HS-5 (cell line): ENCODE measurements at places on chromosomes 7 and 10.

GRCh38 chr7:24840563-24840962, 83.3 kb upstream of the GSDME start:
- no peak for DNase-seq

- DNase-seq: no peak
Observed at GRCh38 chr7:32255036-32255435, 184.8 kb upstream of the PDE1C start.

GRCh38 chr7:122143376-122143750, 686 bp downstream of the AASS start:
- no peak for DNase-seq

DNA sequence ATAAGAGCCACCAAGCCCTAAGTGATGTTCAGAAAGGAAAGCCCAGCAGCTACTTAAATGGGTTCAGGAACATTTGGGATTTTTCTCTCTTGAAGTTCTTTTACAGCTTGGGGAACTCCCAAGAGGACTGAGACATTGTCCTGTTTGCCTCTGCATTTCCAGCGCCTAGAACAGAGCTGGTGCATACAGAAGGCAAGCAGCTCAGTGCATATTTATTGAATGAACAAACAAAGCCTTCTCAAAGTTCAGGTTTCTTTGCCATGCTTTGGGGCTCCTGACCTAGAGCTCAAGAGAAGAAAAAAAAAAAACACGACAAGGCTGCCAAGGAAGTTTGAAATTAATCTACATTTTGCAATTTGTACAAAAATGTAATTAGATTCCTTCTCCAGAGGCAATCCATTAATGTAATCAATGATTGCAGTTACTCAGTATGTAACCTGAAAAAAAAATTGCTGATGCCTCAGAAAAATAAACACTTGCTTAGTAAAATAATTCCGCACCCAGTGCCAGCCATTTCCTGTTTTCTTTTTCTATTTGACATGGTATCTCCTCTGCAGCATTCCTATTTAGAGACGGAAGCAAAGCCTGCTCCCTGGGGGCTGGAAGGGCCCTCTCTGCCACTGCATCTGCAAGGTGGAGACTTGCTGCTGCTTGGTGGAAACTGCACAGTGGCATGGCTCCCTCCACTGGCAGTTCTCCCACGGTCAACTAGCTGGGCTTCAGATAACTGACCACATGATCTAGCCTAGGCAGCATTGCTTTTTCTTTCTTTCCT, 157.3 kb downstream of the TMEM178B start:
- no peak for DNase-seq

GRCh38 chr10:851901-852300, 79.6 kb downstream of the LARP4B start:
- no peak for DNase-seq

DNA sequence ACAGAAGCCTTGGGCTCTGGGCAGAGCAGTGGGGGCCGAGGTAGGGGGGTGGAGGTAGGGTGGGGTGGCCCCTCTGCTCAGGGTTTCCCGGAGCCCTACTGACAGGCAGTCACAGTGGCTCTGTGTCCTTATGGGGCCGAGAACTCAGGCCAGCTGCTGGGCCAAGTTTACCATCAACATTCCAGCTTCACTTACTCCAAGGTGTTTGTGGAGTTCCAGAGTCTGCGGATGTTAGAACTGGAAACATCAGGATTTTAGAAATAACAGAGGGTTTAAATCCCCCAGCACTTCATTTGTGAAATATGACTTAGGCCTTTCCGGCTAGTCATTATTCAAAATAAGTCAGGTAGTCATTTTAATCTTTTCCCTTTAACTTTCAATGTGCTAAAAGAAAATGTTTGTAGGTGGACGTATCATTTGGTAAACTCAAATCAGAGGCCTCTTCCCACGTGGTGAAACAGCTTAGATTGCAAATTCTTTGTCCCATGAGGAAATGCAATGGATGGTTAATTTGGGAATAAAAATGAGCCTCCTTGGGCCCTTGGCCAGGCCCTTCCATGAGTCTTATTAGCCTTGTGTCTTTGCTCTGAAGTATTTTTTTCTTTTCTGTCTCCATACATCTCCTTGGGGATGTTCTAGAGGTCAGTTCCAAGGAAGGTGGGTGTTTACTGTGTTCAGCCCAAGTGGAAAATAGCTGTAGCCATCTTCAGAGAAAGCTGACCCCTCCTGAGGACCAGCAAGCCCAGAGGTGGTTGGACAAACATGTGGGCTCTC, 99.6 kb upstream of the BTBD16 start:
- no peak for DNase-seq

DNA sequence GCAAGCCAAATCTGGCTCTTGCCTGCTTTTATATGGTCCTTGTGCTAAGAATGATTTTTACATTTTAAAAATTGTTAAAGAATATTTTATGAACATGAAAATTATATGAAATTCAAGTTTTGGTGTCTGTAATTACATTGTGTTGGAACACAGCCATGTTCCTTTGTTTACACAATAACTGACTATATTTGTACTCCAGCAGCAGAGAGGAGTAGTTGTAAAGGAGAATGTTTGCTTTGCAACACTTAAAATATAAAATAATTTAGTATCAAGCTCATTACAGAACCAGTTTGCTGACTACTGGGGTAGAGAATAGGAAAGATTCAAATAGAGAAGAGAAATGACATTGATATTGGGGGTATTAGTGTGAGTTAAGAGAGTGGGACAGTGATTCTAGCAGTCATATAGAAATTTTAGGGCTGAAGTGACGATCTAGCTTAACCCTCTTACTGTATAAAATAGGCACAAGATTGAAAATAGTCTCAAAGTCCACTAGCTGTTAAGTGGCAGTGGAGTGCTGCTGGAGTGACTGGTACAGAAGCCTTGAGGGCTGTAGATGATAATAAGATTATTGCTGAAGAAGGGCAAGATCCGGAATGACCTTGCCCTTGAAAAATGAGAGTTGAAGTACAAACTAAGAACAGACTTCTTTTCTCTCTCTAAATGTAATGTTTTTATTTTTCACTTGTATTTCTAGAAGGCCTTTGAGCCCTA, 28.2 kb downstream of the SGPL1 start:
- no peak for DNase-seq

GRCh38 chr7:121941830-121942229, 68.9 kb downstream of the PTPRZ1 start:
- DNase-seq: no peak

DNA sequence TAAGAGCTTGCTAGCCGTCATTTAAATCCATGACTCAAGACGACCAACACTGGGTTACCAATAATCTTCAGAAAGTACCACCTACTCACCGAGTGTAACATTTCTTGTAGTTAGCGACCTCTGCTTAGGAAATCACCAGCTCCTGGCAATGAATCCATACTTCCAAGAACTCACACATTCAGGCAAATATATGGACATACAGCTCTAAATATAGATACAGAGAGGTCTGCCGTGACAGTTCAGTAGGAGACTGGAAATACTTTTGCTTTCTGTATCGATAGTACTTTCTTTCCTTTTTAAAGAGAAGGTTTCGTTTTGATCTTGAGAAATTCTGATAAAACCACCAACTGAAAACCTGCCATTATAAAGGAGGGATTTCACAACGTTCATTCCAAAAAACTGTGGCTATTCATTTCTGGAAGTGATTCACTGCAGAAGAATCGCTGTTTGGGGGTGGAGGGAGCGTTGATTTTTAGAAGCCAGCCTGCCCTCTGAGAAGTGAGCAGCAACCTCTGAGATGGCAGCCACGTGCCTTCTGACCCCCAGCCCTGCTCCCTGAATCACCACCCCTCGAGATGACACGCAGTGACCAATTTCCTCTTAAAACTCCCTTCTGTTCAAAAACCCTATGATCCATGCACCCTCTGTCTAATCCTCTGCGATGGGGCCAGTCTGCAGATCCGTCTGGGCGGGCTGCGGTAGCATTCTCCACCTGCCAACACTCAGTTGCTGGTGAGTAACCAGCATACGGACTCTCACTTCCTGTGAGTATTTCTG, 179.0 kb upstream of the KLF14 start:
- peak; percentile 97 for DNase-seq

- no peak for DNase-seq
Observed at GRCh38 chr7:31890198-31890597, 180.0 kb downstream of the PDE1C start.

DNA sequence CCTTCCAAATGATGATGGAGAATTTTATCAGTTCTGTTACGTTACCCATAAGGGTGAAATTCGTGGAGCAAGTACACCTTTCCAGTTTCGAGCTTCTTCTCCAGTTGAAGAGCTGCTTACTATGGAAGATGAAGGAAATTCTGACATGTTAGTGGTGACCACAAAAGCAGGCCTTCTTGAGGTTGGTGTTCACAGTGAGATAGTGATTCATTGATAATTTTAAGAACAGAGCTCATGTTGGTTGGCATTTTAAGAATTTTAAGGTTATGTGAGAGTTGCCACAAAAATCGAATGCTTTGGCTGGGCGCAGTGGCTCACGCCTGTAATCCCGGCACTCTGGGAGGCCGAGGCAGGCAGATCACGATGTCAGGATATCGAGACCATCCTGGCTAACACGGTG, 25.9 kb downstream of the TAX1BP1 start:
- DNase-seq: no peak

DNA sequence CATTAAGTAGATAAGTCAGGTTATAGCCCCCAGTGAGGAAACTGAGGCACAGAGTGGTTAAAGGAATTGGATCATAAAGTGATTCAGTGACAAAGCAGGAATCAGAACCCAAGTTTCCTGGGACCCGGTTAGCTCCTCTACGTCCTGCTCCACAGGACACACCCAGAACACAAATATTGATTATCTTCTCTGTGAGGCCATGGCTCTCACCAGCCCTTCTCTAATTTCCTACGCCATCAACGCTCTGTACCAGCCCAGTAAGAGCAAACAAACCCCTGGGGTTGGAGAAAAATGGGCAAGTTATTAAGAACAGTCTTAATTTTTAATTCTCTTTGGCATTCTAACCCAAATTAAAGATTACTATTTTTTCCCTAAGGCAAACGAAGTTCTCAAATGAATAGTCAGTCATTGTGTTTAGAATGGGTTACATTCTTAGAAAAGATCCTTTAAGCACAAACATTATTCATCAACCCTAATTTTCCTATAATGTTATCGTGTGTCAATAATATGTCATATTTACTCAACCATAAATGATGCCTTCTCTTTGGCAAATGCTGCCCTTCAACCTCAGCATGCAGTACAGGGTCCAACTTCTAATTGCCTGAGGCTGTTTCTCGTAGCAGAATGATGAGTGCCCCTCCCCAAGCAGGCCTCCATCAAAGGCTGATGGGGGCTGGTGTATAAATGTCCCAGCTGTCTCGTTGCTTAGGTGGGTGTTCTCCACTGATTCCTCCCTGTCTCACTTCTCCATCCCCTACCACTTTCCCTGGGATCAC, 25.4 kb upstream of the TM9SF3 start:
- no peak for DNase-seq

DNA sequence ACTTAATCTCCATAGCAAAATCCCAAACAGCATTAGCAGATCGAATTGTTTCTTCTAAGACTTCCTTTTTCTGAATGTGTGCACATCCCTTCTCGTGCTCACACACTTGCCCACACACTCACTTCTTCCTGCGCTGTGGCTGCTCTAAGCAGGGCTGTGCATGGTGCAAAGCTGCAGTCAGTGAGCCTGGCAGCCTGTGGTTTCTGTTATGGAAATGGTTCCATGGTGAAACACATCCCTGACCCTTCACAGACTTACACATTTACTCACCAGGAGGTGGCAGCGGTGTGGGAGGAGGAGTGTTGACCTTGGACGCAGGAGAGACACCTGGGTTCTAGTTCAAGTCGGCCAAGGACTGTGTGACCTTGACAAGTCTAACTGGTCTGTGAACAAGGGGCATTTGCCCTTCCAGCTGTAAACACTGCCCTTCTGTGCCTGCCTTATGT, 24.9 kb downstream of the MTURN start:
- no peak for DNase-seq

DNA sequence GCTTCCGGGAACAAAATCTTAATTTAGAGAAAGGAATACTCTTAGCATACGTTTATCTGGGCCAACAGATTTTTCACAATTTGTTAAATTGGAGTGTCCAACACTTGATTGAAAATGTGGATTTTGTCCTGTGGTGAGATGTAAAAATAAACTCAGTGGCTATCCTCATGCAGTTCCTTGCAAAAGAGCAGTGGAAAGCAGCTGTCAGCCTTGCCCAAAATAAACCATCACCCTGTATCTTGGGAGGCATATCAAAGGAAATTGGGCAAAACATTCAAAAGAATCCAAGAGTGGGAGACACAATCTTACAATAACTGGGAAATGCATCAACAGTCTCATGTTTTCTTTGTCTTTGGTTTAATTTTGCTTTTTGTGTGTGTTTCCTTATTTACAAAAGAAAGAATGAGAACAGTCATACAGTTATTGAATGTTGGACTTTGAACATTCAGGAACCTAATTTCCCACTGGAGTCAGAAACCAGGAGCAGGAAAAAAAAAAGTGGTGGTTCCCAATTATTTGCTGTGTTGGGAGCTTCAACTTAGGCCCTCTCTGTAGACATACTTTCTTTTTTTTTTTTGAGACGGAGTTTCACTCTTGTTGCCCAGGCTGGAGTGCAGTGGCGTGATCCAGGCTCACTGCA, 44.4 kb upstream of the DGKI start:
- no peak for DNase-seq

GRCh38 chr10:113929522-113929921, 75.1 kb downstream of the NHLRC2 start:
- no peak for DNase-seq
